ENCODE measurements at places on chromosomes 7 and 10. TPM values are rescaled to one million over a fixed set of nuclear protein-coding genes. Genes with fewer than 3 reads are reported as not detected.

WDFY4 gene
- 2.4 TPM for total RNA-seq

MYOZ1 gene
- total RNA-seq = not detected

ADAM8 gene
- total RNA-seq = 91.0 TPM

ERVW-1 gene
- not detected for total RNA-seq

MALRD1 gene
- total RNA-seq = not detected

COMTD1 gene
- 42.3 TPM for total RNA-seq

PPP1R17 gene
- total RNA-seq = not detected

DNA sequence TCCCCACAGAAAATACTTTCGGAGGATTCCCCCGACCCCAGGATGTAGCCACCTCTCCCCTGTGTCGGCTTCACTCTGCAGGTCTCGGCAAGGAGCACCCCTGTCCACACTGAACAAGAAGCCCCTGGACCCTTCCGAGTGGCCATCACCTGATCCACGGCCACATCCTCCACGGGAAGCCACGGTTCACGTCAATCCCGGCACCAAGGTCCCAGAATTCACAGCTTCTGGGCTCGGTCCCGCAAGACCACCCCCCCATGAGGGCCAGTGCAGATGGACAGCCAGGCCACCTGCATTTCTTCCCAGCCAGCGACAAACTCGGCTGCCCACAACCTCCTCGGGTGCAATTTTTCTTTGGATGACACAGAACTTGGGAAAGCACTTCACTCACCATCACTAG is 199.6 kb downstream of the PTPRN2 start:
- DNase-seq = no peak
- H3K27ac ChIP-seq = no peak overlapping the region
- H3K36me3 ChIP-seq = no peaks in the 10 kb centered on the region
- H3K27me3 ChIP-seq = no peaks in the 10 kb centered on the region
- no peak overlapping the region for H3K4me3 ChIP-seq

DNA sequence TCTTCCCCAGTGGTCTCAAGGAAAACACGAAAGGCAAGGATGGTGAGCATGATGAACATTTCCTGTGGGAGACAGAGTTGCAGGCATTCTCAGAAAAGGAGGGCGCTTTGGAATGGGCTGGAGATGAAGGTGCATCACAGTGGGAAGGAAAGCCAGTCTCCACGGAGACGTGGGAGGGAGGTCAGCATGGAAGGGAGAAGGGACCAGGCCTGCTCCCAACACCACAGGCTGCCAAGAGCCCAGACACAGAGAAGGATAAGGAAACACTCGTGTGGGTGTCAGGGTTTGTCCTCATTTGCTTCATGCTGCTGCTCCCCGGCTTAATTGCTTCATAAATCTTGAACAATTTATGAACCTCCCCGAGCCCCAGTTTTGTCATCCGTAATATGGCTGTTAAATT is 231.5 kb upstream of the ZNF32 start:
- H3K36me3 ChIP-seq = no peaks in the 10 kb centered on the region
- no peak for DNase-seq
- no peak overlapping the region for H3K27ac ChIP-seq
- H3K27me3 ChIP-seq = peaks cover 9% of the 10 kb centered on the region

DNA sequence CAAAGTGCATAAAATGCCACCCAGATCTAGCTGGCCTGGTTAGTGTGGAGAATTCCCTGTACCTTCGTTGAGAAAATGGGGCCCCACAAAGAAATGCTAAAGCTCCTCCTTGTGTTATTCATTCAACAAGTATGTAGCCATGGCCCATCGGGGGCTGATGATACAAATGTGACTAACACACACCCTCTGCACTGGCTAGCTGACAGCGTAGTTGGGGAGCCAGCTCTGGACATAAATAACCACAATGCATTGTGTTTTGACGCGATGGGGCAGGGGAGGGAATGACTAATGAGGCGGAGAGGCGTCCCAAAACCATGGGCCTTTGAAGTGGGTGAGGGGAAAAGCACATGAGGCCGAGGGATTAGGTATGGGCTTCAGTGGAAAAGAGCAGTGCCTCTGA is 28.2 kb upstream of the ASL start:
- H3K4me1 ChIP-seq = no peaks in the 10 kb centered on the region
- peaks cover 21% of the 10 kb centered on the region for H3K27me3 ChIP-seq
- no peak overlapping the region for H3K27ac ChIP-seq
- H3K36me3 ChIP-seq = no peaks in the 10 kb centered on the region
- H3K4me3 ChIP-seq = no peak overlapping the region
- DNase-seq = no peak

DNA sequence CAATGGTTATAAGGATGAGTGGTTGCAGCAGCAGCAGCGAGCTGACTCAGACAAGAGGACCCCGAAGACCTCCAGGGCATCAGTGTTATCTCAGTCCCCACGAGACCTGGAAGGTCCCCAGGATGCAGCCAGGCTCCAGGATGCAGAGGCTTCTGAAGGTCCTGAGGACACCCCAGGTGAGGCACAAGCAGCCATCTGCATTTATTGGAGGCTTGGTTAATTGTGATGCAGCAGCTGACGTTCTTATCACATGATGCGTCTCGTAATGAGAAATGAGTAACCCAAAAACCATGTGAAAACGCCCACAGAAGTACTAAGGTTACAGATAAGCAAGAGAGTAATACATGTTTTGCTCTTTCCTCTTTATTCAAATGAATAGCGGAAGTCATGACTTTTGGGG is 17.4 kb downstream of the C7orf57 start:
- no peak overlapping the region for H3K27ac ChIP-seq
- H3K36me3 ChIP-seq = peaks cover 6% of the 10 kb centered on the region
- H3K4me1 ChIP-seq = no peaks in the 10 kb centered on the region

DNA sequence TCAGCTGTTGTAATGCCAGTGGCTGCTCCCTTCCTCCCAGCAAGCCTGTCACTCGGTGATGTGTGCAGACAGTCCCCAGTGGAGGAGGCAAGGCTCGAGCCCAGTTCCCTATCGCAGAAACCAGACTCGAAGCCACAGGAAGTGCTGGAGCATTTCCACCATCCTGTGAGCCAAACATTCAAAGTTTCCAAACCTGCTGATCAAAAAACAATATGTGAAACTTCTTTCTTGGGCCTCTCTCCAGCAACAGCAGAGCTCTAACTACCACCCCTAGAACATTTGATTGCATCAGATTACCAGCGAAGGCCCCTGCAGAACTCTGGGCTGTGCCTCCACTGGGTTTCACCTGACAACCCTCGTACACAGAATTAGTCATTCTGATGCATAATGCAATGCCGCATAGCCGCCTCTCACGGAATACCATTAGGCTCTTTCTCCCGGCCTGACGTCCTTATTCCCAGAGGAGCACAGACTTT is 94.0 kb downstream of the ELMO1 start:
- DNase-seq = no peak
- peak overlapping the region; percentile 52 for H3K4me3 ChIP-seq
- no peaks in the 10 kb centered on the region for H3K27me3 ChIP-seq
- H3K36me3 ChIP-seq = peaks cover 2% of the 10 kb centered on the region

GRCh38 chr10:28925121-28925663 is 247.9 kb downstream of the BAMBI start:
- H3K4me1 ChIP-seq = no peaks in the 10 kb centered on the region
- H3K27ac ChIP-seq = no peak overlapping the region
- no peak overlapping the region for H3K4me3 ChIP-seq
- H3K27me3 ChIP-seq = peaks cover 23% of the 10 kb centered on the region

- no peaks in the 10 kb centered on the region for H3K36me3 ChIP-seq
- no peak overlapping the region for H3K4me3 ChIP-seq
- H3K4me1 ChIP-seq = peaks cover 14% of the 10 kb centered on the region
- H3K27me3 ChIP-seq = no peaks in the 10 kb centered on the region
- no peak overlapping the region for H3K27ac ChIP-seq
- DNase-seq = no peak
Measured at GRCh38 chr7:157434701-157435100, 97.9 kb downstream of the DNAJB6 start.

DNA sequence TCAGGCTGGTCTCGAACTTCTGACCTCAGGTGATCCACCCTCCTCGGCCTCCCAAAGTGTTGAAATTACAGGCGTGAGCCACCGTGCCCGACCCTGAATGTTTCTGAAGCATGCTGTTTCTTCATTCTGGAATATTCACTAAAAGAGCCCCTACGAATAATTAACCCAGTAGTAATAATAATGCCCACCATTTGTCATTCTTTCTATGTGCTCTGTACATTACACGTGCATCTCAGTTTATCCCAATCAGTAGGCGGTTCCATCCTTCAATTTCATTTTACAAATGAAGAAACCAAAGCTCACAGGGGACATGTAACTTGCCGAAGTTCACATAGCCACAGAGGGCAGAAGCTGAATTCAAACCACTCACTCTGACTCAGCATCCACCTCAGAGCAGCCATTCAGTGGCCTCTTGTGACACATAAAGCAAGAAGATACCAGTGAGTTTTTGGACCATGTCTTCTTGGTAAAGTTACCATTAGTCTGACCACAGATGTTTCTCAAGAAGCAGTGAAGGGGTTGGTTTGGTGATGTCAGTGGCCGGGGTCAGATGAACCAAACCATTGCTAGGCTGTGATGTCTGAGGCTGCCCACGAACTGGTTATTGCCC is 71.9 kb upstream of the DUSP5 start:
- peaks cover 5% of the 10 kb centered on the region for H3K27me3 ChIP-seq
- peak overlapping the region; percentile 17 for H3K27ac ChIP-seq
- DNase-seq = no peak
- H3K4me1 ChIP-seq = peaks cover 26% of the 10 kb centered on the region
- H3K4me3 ChIP-seq = no peak overlapping the region

GRCh38 chr10:13272164-13272571 is 27.7 kb downstream of the PHYH start:
- H3K36me3 ChIP-seq = no peaks in the 10 kb centered on the region
- no peak overlapping the region for H3K27ac ChIP-seq
- H3K4me1 ChIP-seq = peaks cover 2% of the 10 kb centered on the region
- H3K4me3 ChIP-seq = no peak overlapping the region

DNA sequence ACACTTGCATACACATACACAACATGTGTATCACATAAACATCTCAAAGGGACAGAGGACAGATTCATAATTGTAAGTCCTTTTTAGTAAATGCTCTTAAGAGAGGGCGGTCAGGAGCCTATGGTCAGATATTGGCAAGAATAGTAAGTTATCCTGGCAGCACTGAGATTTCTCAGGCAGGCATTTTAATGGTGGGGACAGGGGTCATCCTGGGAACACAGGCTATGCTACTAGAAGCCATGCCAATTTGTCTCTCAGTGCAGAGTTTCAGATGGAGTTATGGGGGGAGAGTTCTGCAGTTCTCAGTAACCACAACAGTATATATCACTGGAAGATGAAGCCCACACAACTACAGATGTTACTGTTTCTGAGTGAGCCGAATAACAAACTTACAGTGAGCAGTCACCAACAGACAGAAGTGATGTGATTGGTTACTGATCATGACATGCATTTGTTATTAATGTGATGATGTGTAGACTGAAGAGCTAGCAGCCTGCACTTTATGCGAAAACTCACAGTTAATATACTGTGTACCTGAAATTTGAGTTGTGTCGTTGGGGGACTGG is 16.4 kb downstream of the ZNF487 start:
- peaks cover 36% of the 10 kb centered on the region for H3K4me1 ChIP-seq
- peak overlapping the region; percentile 72 for H3K4me3 ChIP-seq
- no peak for DNase-seq
- H3K27ac ChIP-seq = peak overlapping the region; percentile 92
- peaks cover 10% of the 10 kb centered on the region for H3K36me3 ChIP-seq
- H3K27me3 ChIP-seq = no peaks in the 10 kb centered on the region

DNA sequence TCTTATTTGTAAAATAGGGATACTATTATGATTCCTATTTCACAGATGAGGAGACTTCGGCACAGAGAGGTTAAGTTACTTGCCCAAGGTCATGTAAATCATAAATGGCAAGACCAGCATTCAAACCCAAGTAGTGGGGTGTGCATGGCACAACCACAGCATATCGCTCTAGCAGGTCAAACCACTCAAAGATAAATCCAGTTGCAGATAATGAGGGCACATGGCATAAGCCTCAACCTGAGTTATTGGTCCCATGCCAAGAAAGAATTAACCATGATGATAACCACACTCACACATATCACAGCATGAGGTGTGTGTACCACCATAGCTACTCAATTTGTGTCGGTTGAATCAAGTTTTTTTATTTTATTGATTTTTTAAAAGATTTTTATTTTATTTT is 180.5 kb downstream of the CREB5 start:
- no peak overlapping the region for H3K27ac ChIP-seq
- no peak for DNase-seq
- no peaks in the 10 kb centered on the region for H3K27me3 ChIP-seq

- no peak overlapping the region for H3K4me3 ChIP-seq
- peaks cover 2% of the 10 kb centered on the region for H3K27me3 ChIP-seq
- DNase-seq = no peak
- no peak overlapping the region for H3K27ac ChIP-seq
- no peaks in the 10 kb centered on the region for H3K36me3 ChIP-seq
Measured at GRCh38 chr10:97570789-97571471, 1.6 kb upstream of the ANKRD2 start.

DNA sequence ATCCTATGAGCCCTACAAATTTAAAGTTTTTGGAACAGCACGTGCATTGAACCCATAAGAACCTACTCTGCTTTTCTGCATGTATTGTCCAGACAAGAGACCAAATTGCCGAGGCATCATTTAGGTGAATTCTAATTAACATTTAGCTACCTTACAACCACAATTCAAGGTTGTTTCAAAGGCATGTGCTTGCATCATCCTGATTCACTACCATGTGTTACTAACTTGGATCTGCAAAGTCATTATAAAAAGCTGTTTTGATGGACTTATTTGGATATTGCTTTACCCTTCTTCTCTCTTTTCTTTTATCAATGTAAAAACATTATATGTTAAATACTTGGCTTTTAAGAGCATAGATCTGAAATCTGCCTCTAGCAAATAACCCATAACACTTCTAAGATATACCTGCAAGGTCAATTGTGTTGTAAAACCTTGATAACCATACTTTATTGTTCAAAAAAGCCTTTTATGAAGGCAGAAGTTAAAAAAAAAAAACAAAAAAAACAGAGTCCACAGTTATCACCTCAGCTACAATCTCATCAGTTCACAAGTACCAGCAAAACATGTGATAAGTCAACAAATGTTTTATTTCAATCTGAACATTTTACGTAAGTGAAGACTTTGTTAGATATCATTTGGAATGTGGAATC is 51.9 kb downstream of the CFTR start:
- H3K36me3 ChIP-seq = no peaks in the 10 kb centered on the region
- no peak overlapping the region for H3K27ac ChIP-seq
- H3K4me3 ChIP-seq = no peak overlapping the region
- no peaks in the 10 kb centered on the region for H3K4me1 ChIP-seq

GRCh38 chr10:123906296-123906695 is 14.7 kb upstream of the CPXM2 start:
- H3K4me1 ChIP-seq = no peaks in the 10 kb centered on the region
- H3K36me3 ChIP-seq = no peaks in the 10 kb centered on the region
- no peak overlapping the region for H3K27ac ChIP-seq
- H3K4me3 ChIP-seq = no peak overlapping the region

GRCh38 chr10:125472010-125472607 is 210.9 kb downstream of the TEX36 start:
- no peak overlapping the region for H3K27ac ChIP-seq
- no peak overlapping the region for H3K4me3 ChIP-seq
- DNase-seq = no peak
- H3K36me3 ChIP-seq = no peaks in the 10 kb centered on the region
- no peaks in the 10 kb centered on the region for H3K4me1 ChIP-seq
